Activated CD8-positive, alpha-beta memory T cell treated with anti-CD3 and anti-CD28 coated beads, Interleukin-2, amount 10 ng/mL, durations not matched to agents 7 days and 5 days (primary cell): ENCODE measurements at places on chromosomes 7 and 10. TPM values are rescaled to one million over a fixed set of nuclear protein-coding genes. Genes with fewer than 3 reads are reported as not detected.

GRID1 gene
- total RNA-seq: not detected

SCIN gene
- 1.4 TPM for total RNA-seq

EPHA1 gene
- total RNA-seq: 1.6 TPM

SEPHS1 gene
- total RNA-seq: 48.9 TPM

PAPOLB gene
- 0.06 TPM for total RNA-seq

GRCh38 chr10:99532687-99533495, at the start of gene NKX2-3:
Gene NKX2-3 (plus strand): TSS chr10:99532942. CDS start chr10:99533132, 190 bp downstream.
- H3K27ac ChIP-seq: no peak within 1 kb of the TSS
- peaks cover 41% of the 10 kb centered on the region for H3K4me1 ChIP-seq
- peaks cover 3% of the 10 kb centered on the region for H3K36me3 ChIP-seq
- H3K27me3 ChIP-seq: peaks cover 93% of the 10 kb centered on the region
- DNase-seq: peak; percentile 59

DNA sequence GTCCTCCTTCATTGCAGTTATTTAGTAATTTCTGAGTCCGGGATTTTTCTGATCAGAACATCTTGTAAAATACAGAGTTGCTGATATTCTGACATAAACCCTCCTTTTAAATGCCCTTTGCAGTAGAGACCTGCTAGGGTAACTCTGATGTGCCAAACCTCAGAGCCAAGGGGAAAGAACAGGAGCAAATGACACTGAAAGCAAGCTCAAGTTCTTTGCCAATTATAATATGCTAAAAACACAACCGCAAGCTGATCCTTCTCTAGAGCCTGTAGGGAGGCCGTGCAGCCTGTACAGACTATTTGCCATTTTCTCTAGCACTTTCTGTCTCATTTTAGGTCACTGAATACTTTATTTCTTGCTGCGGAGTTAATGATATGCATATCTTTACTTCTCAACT, 240.4 kb downstream of the CAMK1D start:
- H3K36me3 ChIP-seq: peaks cover 9% of the 10 kb centered on the region
- no peak overlapping the region for H3K4me3 ChIP-seq
- H3K27ac ChIP-seq: no peak overlapping the region
- H3K27me3 ChIP-seq: no peaks in the 10 kb centered on the region
- DNase-seq: no peak

- no peaks in the 10 kb centered on the region for H3K36me3 ChIP-seq
- H3K27me3 ChIP-seq: peaks cover 3% of the 10 kb centered on the region
- DNase-seq: no peak
Measured at GRCh38 chr7:18064242-18064838, 36.7 kb upstream of the PRPS1L1 start.

- no peak overlapping the region for H3K4me3 ChIP-seq
- peaks cover 9% of the 10 kb centered on the region for H3K4me1 ChIP-seq
- no peaks in the 10 kb centered on the region for H3K27me3 ChIP-seq
Measured at GRCh38 chr10:99843310-99843709, 60.9 kb downstream of the ABCC2 start.

DNA sequence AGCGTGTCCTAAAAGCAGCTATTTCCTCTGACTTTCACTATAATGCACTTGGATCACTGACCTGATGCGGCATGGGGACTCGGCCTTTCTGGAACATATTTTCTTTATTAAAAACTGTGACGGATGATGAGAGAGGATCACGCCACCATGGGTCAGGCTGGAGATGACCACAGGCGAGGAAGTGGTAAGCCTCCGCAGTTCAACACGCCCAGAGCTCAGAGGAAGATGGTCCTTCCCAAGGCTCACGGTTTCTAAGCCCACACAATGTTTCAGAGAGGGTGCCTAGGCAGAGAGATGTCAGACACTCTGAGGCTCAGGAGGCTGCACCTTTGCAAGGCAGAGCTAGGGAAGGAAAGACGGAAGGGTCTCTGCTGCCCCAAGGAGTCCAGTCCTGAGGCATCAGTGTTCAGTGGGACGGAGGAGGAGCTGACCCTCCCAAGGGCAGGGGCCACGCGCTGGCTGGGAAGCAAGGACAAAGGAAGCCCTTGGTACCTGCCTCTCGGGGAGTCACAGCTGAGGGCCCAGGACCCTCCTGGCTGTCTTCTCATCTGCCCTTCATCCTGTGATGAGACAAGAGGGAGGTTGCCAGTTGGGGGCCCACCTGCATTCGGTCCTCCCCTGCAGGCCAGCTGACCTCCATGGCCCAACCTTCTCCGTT, 9.5 kb downstream of the CHST15 start:
- no peaks in the 10 kb centered on the region for H3K36me3 ChIP-seq
- no peak for DNase-seq
- peaks cover 11% of the 10 kb centered on the region for H3K27me3 ChIP-seq
- H3K27ac ChIP-seq: no peak overlapping the region
- H3K4me1 ChIP-seq: no peaks in the 10 kb centered on the region

DNA sequence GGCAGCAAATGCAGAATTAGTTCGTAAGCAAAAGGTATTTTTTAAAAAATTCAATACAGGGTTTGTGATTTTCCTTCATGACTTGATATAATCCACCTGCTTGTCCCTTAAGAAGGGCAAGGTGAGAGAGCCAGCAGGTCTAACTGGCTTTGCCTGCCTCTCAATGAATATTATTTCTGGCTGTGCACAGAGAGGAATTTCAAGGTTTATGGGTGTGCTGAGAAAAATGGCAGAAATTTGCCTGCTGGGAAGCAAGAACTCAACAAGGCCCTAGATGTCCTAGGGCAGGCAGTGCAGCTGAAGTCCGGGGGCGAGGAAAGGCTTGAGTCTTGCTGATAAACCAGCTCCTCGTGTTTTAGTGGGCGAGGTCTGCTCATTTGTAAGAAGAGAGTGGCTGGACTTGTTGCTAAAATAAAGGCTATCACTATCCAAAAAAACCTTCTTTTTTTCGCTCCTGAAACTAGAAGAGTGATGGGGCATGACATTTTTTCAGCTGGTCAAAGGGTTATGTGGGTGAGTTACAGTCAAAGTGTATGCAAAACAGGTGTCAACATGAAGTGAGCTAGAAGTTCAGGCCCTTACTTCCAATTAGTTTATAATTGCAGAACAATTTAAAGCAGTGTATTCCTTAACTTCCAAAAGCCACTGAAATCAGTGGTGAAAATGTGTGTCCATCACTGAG, 385.8 kb upstream of the KLF6 start:
- no peak overlapping the region for H3K4me3 ChIP-seq
- peaks cover 6% of the 10 kb centered on the region for H3K36me3 ChIP-seq
- DNase-seq: no peak
- peaks cover under 1% of the 10 kb centered on the region for H3K4me1 ChIP-seq
- no peaks in the 10 kb centered on the region for H3K27me3 ChIP-seq

GRCh38 chr7:154909241-154910105, 93.5 kb downstream of the PAXIP1 start:
- H3K27me3 ChIP-seq: peaks cover 6% of the 10 kb centered on the region
- no peak for DNase-seq

DNA sequence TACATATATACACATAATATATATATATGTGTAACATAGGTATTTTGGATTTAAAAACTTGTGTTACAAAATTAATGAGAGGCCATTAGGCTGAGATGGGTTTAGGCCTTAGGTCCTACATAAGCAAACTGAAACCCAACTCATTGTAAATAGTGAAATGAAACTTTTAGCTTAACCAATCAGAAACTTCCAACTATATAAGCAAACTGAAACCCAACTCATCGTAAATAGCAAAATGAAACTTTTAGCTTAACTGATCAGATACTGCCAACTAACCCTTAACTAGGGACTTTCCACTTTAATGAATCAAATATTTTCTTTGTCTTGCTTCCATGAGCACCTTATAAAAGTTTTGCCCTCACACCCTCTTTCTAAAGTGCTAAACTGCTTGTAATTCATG, 17.3 kb upstream of the SAMD9L start:
- H3K27me3 ChIP-seq: no peaks in the 10 kb centered on the region
- H3K36me3 ChIP-seq: peaks cover 56% of the 10 kb centered on the region
- H3K4me3 ChIP-seq: peak overlapping the region; percentile 40
- H3K27ac ChIP-seq: peak overlapping the region; percentile 82

DNA sequence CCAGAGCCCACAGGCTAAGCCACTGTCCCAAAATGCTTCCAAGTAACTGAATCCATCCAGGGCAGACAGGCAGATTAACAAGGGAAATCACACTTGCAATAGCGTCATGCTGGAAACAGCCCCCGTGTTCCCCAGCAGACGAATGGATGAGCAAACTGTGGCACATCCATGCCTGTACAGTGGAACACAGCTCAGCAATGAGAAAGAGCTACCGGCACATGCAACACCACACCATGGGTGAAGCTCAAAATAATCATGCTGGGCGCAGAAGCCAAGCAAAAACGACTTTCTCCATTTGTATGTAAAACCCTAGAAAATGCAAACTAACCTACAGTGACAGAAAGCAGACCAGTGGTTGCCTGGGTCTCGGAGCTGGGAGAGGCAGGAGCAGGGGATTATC, 153.1 kb downstream of the SLIT1 start:
- H3K4me3 ChIP-seq: no peak overlapping the region
- no peak overlapping the region for H3K27ac ChIP-seq
- H3K36me3 ChIP-seq: no peaks in the 10 kb centered on the region
- no peak for DNase-seq

DNA sequence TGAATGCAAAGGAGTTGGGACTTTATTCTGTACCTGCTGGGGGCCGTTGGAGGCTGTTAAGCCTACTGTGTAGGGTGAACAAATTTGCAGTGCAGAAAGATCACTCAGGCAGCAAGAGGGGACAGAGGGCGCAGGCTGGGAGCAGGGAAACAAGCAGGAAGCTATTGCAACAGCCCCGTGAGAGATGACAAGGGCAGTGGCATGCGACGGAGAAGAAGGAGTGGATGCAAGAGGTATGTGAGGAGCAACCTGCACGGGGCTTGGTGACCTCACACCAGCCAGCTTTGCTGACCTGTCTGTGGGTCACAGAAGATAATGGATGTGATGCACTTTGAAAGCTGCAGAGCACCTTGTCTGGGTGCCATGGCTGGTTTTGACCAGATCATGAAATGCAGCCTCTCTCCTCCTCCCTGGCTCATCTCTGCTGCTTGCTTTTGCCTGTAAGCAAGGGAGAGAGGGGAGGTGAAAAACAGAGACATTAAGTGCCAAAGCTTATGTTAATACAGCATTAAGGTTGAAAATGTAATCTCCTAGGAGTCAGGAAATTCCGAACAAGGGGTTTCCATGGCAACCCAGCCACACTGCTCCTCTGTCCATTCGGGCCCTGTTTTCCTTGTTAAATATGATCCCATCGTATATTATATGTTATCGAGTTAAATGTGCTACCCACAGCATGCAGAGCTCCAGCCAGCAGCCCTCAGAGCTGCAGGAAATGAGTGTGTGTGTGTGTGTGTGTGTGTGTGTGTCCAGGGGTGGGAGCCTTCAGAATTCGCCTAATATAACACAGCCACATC, 314.3 kb upstream of the ZMIZ1 start:
- no peaks in the 10 kb centered on the region for H3K36me3 ChIP-seq
- H3K27me3 ChIP-seq: peaks cover 14% of the 10 kb centered on the region
- H3K27ac ChIP-seq: no peak overlapping the region
- H3K4me1 ChIP-seq: peaks cover 6% of the 10 kb centered on the region
- DNase-seq: no peak

- no peak overlapping the region for H3K4me3 ChIP-seq
- H3K4me1 ChIP-seq: no peaks in the 10 kb centered on the region
- H3K36me3 ChIP-seq: no peaks in the 10 kb centered on the region
- DNase-seq: no peak
- no peaks in the 10 kb centered on the region for H3K27me3 ChIP-seq
Measured at GRCh38 chr10:108362296-108362695, 1197.8 kb upstream of the SORCS1 start.

DNA sequence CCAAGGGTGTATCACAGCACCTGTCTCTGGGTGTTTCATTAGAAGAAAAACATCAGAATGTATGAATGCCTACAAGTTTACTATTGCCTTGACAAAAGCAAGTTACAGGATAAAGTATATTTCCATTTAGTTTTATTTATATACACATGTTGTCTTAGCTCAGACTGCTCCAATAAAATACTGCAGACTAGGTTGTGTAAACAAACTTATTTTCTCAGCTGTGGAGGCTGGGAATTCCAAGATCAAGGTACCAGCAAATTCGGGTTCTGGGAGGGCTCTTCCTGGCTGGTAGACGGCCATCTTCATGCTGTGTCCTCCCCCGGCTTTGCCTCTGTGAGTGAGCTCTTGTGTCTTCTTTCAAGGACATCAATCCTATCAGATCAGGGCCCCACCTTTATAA, 77.1 kb upstream of the UNC5B start:
- H3K4me1 ChIP-seq: no peaks in the 10 kb centered on the region
- H3K36me3 ChIP-seq: no peaks in the 10 kb centered on the region
- DNase-seq: no peak
- H3K4me3 ChIP-seq: no peak overlapping the region
- H3K27me3 ChIP-seq: peaks cover 12% of the 10 kb centered on the region

DNA sequence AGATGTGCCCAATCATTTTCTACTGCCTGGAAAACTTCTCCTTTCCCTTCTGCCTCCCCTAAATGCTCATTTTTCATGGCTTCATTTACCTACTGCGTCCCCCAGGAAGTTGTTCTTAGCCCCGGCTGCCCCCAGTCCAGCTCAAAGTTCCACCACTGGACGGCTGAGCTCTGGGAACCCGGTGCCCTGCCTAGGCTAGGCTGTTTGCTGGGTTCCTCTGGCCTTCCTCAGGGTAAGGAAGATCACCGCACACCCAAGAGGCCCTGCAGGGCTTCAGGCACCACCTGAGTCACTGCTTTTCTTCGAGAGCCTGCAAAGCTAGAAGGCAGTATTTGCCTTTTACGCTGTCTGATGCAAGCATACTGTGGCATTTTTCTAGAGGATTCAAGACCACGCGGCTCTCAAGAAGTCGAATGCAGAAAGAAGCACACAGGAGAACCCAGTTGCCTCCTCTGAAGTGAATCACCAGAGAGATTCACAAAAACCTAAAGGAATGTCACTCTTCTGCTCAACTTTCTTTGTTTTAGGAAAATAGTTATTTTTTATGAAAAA, 46.7 kb upstream of the ZMIZ1 start:
- no peak overlapping the region for H3K4me3 ChIP-seq
- H3K4me1 ChIP-seq: peaks cover 14% of the 10 kb centered on the region
- no peaks in the 10 kb centered on the region for H3K36me3 ChIP-seq
- DNase-seq: no peak

DNA sequence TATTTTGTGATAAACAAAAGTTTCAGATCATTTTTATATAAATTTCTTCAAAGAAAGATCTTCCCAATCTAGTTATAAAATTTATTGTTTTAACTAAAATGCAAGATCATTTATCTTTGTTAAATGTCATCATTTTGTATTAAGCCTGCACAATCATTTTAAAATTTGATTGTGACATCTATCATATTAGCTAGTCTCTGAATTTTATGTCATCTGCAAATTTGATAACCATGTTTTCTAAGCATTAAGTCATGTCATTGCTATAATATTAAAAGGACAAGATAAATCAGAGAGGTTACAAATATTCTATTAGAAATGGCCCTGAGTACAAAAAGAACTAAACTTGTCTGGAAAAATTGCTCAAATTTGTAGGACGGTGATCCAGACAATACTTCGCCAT, 175.9 kb downstream of the PTN start:
- no peak overlapping the region for H3K27ac ChIP-seq
- H3K4me1 ChIP-seq: no peaks in the 10 kb centered on the region
- no peak for DNase-seq
- H3K4me3 ChIP-seq: no peak overlapping the region
- no peaks in the 10 kb centered on the region for H3K27me3 ChIP-seq
